ENCODE measurements at places on chromosomes 12 and 14. TPM values are rescaled to one million over a fixed set of nuclear protein-coding genes. Genes with fewer than 3 reads are reported as not detected.

FGD6 gene
- total RNA-seq: 26.3 TPM

GNB3 gene
- total RNA-seq: 7.5 TPM

DNA sequence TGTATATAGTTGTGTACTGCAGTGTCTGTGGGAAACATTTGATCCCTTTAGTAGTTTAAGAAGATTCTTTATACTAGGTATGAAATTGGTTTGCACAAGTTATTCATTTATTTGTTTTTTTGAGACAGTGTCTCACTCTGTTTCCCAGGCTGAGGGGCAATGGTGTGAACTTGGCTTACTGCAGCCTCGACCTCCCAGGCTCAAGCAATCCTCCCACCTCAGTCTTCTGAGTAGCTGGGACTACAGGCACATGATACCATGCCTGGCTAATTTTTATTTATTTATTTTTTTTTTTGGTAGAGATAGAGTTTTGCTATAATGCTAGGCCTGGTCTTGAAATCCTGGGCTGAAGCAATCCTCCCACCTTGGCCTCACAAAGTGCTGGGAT lies 209.4 kb downstream of the RASSF9 start:
- no peak for DNase-seq
- no peaks in the 10 kb centered on the region for H3K36me3 ChIP-seq
- H3K27ac ChIP-seq: peak overlapping the region; percentile 32
- no peaks in the 10 kb centered on the region for H3K4me1 ChIP-seq
- no peaks in the 10 kb centered on the region for H3K27me3 ChIP-seq

- DNase-seq: no peak
- no peak overlapping the region for H3K27ac ChIP-seq
- H3K4me3 ChIP-seq: no peak overlapping the region
- no peaks in the 10 kb centered on the region for H3K36me3 ChIP-seq
Measured at GRCh38 chr12:4796694-4797482, 76.7 kb downstream of the GALNT8 start.

GRCh38 chr14:20477211-20477876 lies 8.1 kb downstream of the PNP start:
- peaks cover 34% of the 10 kb centered on the region for H3K36me3 ChIP-seq
- no peak overlapping the region for H3K4me3 ChIP-seq
- peak overlapping the region; percentile 73 for H3K27ac ChIP-seq
- H3K4me1 ChIP-seq: peaks cover 31% of the 10 kb centered on the region

BRMS1L gene
- total RNA-seq: 14.2 TPM
